ENCODE measurements at places on chromosomes 5 and 9.

- peak; percentile 51 for DNase-seq
These were observed 71.3 kb downstream of the TMC1 start for GRCh38 chr9:72592502-72593403.

GRCh38 chr5:170437621-170438375, 48.6 kb upstream of the KCNMB1 start:
- DNase-seq = no peak

- DNase-seq = no peak
These were observed 39.0 kb upstream of the SAP30L start for GRCh38 chr5:154406826-154407225.

DNA sequence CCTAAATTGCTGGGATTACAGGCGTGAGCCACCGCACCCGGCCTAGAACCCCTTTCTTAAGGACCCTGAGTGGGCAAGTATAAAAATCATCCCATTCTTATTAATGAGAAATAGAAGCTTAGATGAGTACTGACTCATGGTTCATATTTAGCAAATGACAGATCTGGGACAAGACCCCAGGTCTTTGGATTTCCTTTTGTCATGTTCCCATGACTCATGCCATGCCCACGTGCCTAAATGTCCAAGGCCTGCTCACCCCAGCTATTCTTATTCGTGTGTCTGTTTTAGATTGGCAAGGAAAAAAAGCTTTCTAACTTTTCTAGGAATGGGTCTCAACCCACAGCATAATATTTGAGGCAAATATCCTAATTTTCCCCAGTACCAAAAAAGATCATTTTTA, 57.7 kb upstream of the RPS23 start:
- DNase-seq = no peak

DNA sequence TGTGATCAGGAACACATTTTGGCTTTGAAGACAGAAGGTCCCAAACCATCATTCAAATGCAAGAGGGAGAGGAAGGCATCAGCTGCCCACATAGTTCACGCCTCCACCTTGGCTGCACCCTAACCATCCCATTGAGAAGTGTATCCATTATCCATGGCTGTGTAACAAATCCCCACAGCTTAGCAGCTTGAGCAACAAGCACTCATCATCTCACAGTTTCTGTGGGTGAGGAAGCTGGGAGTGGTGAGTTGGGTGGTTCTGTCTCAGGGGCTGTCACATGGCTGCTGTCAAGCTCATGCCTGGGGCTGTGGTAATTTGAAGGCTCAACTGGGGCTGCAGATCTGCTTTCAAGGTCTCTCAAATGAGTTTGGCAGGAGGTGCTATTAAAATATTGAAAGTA, 23.0 kb upstream of the CEP72 start:
- no peak for DNase-seq

DNA sequence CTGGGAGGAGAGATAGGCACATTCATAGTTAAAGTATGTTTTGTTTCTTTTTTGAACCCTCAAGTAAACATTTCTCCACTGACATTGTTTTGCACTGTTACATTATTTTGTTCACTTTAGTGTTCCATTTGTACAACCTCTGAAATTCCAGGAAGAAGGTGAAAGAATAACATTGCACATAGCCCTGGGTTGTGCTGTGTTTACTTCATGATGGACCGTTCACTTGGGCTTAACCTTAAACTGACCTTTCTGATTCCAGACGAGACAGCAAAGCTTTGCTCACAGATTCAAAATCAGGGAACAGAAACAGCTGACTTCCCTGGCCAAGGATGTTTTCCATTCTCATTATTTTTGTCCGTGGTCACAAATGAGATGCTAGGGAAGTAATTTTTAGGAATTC, 42.8 kb upstream of the GDNF start:
- no peak for DNase-seq

DNA sequence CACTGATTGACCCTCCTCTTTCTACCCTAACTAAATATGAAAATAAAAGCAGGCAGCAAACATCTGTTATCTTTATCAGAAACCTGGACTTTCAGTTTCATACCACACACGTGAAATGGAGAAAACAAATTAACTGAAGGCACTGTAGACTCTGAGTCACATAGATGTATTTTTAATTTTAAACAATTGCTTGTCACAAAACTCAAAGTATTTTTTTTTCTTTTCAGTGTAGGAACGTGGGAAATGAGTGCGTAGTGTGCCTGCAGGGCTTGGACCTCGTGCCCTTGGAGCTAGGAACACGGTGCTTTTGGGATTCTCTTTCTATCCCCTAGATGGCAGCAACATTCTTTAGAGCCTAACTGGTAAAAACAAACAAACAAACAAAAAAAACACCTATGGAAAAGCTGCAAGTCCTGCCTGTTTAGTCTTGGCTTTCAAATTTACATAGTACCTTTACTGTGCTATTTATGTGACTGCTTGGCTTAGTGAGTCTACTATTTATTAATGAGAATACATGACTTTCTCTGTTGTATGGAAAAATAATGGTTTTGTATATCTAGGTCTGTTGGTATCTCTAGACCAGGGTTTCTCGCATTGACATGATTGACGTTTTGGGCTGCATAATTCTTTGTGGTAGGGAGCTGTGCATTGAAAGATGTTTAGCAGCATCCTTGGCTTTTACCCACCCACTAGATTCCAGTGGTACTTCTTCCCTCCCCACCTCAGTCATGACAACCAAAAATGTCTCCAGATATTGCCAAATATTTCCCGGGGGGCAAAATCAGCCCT, 16.8 kb upstream of the ACTBL2 start:
- peak; percentile 15 for DNase-seq
